ENCODE measurements at places on chromosomes 7 and 10.

DNA sequence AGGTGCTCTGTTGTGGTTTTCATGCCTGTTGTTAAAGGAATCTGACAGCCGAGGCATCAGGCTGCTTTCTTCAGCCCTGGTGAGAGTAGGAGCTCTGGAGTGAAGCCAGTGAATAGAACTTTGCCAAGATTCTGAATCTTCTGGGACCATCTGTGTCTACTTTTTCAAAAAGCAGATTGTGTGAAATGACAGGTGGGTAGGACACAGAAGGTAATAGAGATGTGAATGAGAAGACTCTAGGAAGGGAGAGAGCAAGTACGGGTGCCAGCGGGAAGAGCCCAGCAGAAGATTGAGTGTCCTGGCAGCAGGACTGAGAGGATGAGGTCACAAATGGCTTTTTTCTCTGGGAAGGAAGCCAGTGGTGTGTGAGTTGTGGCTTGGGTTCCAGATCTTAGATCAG lies 429.2 kb downstream of the SDK1 start:
- no peak for DNase-seq

GRCh38 chr7:107179326-107180164 lies 10.7 kb downstream of the HBP1 start:
- DNase-seq: no peak

DNA sequence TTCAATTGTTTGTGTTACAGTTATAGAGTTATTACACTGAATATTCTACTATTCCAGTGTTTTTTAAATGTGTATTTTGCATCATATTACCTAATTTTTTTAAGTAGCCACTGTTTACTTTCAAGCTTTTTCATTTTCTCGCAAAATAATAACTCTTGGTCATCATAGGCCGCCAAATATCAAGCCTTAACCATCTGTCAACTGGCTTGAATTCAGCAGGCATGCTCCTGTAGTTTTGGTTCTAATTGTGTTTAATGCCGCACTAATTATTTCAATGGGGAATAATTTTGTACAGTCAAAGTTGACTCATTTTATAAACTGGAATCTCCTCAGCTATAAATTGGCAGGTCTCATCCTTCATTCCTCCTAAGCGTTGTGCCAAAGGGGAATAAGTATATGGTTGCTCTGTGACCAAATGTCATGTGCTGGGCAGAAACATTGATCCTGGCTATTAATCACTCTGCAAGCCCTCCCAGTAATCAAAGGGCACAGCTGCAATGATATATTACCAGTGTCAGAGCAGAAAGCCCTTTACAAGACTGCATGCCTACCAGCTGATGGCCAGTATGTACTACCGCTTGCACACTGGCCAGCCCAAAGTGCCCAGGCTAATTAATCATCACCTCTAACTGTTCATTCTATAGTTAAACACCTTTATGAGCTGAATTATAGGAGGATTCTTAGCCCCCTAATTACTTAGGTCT lies 74.8 kb downstream of the SKAP2 start:
- no peak for DNase-seq

- DNase-seq: no peak
Measured at GRCh38 chr10:95289003-95289920, 1.5 kb downstream of the PDLIM1 start.

- no peak for DNase-seq
Measured at GRCh38 chr10:5551531-5552375, 27.0 kb downstream of the CALML3 start.

All from amniotic stem cell (primary cell).